ENCODE measurements at places on chromosomes 12 and 14.

DNA sequence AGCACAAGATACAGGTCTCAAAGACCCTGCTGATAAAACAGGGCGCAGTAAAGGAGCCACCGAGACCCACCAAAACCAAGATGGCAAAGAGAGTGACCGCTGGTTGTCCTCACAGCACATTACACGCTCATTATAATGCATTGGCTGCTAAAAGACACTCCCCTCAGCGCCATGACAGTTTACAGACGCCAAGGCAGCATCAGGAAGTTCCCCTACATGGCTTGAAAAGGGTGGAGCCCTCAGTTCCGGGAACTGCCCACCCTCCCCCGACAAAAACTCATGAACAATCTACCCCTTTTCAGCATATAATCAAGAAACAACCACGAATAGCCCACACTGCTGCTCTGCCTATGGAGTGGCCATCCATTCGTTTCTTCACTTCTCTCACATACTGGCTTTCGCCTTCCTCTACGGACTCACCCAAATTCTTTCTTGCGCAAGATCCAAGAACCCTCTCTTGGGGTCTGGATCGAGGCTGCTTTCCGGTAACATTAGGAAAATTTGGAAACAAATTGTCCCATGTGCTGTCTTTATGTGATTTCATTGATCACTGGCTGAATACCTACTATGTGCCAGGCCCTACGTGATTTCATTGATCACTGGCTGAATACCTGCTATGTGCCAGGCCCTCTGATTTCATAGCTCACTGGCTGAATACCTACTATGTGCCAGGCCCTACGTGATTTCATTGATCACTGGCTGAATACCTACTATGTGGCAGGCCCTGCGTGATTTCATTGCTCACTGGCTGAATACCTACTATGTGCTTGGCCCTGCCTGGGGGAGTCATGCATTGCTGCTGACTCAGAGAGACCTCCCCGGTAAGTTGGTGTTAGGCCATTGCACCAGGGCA is 126.4 kb downstream of the PIWIL1 start:
- no peak overlapping the region for H3K27ac ChIP-seq
- no peaks in the 10 kb centered on the region for H3K36me3 ChIP-seq
- no peaks in the 10 kb centered on the region for H3K4me1 ChIP-seq
- no peak for DNase-seq
- no peak overlapping the region for H3K4me3 ChIP-seq

DNA sequence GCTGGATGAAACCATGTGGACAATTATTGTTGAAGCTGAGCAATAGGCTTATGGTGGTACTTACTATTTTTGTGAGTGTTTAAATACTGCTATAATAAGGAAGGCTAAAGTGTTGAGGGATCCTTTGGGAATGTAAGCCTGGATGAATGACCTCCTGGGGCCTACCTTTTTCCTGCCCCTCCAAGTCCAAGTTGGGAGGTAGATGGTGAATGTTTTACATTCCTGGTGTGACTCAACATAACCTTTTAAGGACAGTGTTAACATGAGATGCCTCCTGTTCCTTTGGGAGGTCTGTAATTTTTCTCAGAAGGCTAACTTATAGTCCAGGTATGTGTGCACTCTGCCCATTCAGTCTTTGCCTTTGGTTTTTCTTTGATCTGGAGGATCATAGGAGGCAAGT is 315.9 kb downstream of the NRXN3 start:
- H3K4me1 ChIP-seq: no peaks in the 10 kb centered on the region
- DNase-seq: no peak
- peaks cover 11% of the 10 kb centered on the region for H3K27me3 ChIP-seq
- H3K36me3 ChIP-seq: no peaks in the 10 kb centered on the region
- H3K4me3 ChIP-seq: no peak overlapping the region

DNA sequence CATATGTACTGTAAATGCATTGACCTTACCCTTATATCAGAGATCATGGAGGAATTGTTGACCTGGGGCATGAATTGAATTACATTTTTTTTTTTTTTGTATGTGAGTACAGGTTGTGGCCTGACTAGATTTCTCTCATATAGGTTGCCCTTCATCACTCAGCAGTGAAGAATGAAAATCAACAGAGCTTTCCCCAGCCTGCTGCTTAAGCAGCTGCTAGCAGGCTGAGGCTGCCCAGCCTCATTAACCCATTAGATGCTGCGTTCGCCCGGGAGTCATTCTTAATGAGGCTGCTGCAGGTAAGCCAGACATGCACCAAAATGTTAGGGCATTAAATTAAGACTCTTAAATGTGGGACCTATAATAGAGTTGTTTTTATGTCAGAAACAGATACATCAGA is 236.0 kb downstream of the ETNK1 start:
- H3K4me1 ChIP-seq: no peaks in the 10 kb centered on the region
- H3K4me3 ChIP-seq: no peak overlapping the region
- no peaks in the 10 kb centered on the region for H3K36me3 ChIP-seq
- H3K27me3 ChIP-seq: peaks cover 14% of the 10 kb centered on the region
- no peak overlapping the region for H3K27ac ChIP-seq

DNA sequence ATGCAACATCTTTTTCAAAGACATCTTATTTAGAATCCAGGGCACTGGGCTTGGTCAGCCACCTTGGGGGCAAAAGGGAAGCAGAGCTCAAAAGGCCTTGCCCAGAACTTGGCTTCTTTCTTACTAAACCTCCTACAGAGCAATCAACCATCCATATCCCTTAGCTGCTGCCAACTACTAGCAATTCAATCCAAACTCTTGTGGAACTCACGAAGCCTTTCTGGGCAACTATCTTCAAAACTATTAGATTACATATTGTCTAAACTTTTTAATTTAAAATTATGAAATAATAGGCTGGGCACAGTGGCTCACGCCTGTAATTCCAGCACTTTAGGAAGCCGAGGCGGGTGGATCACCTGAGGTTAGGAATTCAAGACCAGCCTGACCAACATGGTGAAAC is 95.5 kb downstream of the PAWR start:
- no peaks in the 10 kb centered on the region for H3K4me1 ChIP-seq
- H3K27ac ChIP-seq: no peak overlapping the region
- H3K27me3 ChIP-seq: no peaks in the 10 kb centered on the region
- H3K4me3 ChIP-seq: no peak overlapping the region
- H3K36me3 ChIP-seq: no peaks in the 10 kb centered on the region

- no peak overlapping the region for H3K27ac ChIP-seq
- no peaks in the 10 kb centered on the region for H3K4me1 ChIP-seq
- DNase-seq: peak; percentile 72
- no peak overlapping the region for H3K4me3 ChIP-seq
- no peaks in the 10 kb centered on the region for H3K36me3 ChIP-seq
These were observed 98.2 kb downstream of the SNAPC1 start for GRCh38 chr14:61860294-61860918.

DNA sequence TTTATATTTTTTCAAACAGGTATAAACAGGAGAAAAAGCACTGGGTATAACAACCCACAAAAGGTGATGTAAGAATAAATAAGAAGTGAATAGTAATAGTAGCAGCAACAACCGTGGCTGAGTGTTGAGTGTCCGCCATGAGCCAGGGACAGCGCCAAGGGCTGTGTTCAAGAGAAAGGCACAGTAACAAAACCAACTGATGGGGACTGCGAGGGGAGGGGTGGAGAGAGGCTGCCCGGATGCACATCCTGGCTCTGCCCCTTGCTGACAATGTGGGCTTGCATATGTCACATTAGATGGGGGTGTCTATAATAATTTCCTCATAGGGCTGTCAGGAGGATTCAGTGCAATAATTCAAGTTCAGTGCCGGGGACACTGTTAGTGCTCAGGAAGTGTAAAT is 912.4 kb downstream of the VRK1 start:
- no peaks in the 10 kb centered on the region for H3K27me3 ChIP-seq
- H3K4me1 ChIP-seq: peaks cover 58% of the 10 kb centered on the region
- peak overlapping the region; percentile 92 for H3K27ac ChIP-seq
- H3K36me3 ChIP-seq: peaks cover under 1% of the 10 kb centered on the region
- H3K4me3 ChIP-seq: peak overlapping the region; percentile 93

DNA sequence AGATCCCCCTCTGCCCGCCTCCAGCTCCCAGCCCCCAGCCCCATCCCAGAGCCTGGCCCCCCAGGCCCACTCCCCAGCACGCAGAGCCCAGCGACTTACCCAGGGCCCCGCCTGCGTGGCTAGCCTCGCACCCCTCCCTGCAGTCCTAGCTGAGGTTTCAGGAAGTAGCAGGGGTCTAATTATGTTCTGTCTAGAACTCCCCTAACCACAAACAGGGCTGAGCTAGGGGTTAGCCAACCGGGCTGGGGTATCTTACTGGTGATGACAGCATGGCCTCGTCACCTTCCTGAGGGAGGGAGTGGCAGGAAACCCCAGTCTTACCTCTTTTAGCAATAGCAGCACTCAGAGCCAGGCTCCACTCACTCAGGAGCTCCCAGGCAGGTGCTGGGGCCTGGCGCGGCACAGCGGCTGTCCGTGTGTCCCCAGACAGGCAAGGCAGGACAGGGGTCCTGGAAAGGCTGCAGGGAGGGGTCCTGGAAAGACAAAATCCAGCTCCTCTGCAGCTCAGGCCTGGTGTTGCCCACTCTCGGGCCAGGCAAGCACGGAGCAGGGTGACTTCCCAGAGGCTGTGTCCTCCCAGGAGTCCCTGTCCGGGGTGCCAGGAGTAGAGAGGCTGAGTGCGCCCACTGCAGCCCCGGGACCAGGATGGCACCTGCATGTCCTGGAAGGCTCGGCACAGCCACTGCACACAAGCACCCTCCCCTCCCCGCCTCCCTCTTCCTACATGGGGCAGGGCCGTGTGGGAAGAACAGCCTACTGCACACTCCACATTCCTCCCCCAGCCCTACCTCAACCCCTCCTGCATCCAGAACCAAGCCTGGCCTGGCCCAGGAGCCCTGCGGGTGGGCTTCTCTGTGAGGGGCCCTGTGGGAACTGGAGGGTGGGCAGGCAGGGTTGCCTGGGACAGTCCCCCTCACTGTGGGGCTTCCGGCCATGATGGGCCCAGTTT is at the start of gene GPR132:
TSS of gene GPR132 (minus strand) at position 151 of the 949 bp plus-strand sequence. CDS start 10,010 bp downstream, outside the sequence.
- peak within 1 kb of the TSS; percentile 99 for H3K4me3 ChIP-seq
- H3K27me3 ChIP-seq: no peaks in the 10 kb centered on the region
- DNase-seq: peak; percentile 95
- H3K36me3 ChIP-seq: no peaks in the 10 kb centered on the region

DNA sequence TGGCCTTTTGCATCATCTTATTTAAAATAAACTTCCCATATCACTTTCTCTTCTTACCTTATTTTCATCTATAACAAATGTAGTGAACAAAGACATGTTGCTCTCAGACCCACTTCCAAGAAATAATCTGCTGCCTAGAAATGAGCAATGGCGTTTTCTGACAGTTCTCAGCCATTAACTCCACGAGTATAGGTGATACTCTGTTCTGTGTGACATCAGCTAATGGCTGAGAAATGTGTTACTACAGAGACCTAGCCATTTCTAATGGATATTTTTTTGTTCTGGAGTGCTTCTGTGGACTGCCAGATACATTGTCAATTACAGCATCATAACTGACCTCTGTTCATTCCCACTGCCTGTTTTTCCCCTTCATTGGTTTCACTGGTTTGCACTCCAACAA is 67.8 kb downstream of the CCDC59 start:
- DNase-seq: no peak
- no peaks in the 10 kb centered on the region for H3K4me1 ChIP-seq
- H3K27me3 ChIP-seq: no peaks in the 10 kb centered on the region
- no peaks in the 10 kb centered on the region for H3K36me3 ChIP-seq
- no peak overlapping the region for H3K4me3 ChIP-seq

GRCh38 chr14:91252871-91253794 is 8.6 kb upstream of the GPR68 start:
- no peaks in the 10 kb centered on the region for H3K27me3 ChIP-seq
- peaks cover 64% of the 10 kb centered on the region for H3K4me1 ChIP-seq
- peak overlapping the region; percentile 76 for H3K4me3 ChIP-seq
- DNase-seq: peak; percentile 72
- no peaks in the 10 kb centered on the region for H3K36me3 ChIP-seq

- DNase-seq: no peak
- peaks cover 4% of the 10 kb centered on the region for H3K4me1 ChIP-seq
- no peaks in the 10 kb centered on the region for H3K36me3 ChIP-seq
- H3K4me3 ChIP-seq: no peak overlapping the region
- no peak overlapping the region for H3K27ac ChIP-seq
These were observed 37.7 kb upstream of the DICER1 start for GRCh38 chr14:95195031-95195430.

GRCh38 chr14:62776300-62776699 is 269.0 kb downstream of the KCNH5 start:
- DNase-seq: no peak
- H3K27me3 ChIP-seq: no peaks in the 10 kb centered on the region
- H3K27ac ChIP-seq: no peak overlapping the region
- peaks cover 4% of the 10 kb centered on the region for H3K36me3 ChIP-seq

- H3K4me1 ChIP-seq: peaks cover 38% of the 10 kb centered on the region
- H3K27ac ChIP-seq: peak overlapping the region; percentile 59
- H3K4me3 ChIP-seq: no peak overlapping the region
- no peak for DNase-seq
These were observed 2.8 kb upstream of the TMEM229B start for GRCh38 chr14:67491285-67491684.

GRCh38 chr12:12701457-12701856 is 5.5 kb upstream of the GPR19 start:
- DNase-seq: no peak
- H3K36me3 ChIP-seq: no peaks in the 10 kb centered on the region
- H3K27ac ChIP-seq: no peak overlapping the region

- DNase-seq: no peak
- H3K36me3 ChIP-seq: no peaks in the 10 kb centered on the region
- H3K4me3 ChIP-seq: no peak overlapping the region
- H3K27ac ChIP-seq: no peak overlapping the region
- no peaks in the 10 kb centered on the region for H3K4me1 ChIP-seq
These were observed 79.7 kb downstream of the EML1 start for GRCh38 chr14:99872786-99873440.

- H3K4me3 ChIP-seq: no peak overlapping the region
- no peaks in the 10 kb centered on the region for H3K27me3 ChIP-seq
- no peak overlapping the region for H3K27ac ChIP-seq
- no peaks in the 10 kb centered on the region for H3K4me1 ChIP-seq
- DNase-seq: no peak
These were observed 164.2 kb downstream of the SSPN start for GRCh38 chr12:26359576-26359975.

DNA sequence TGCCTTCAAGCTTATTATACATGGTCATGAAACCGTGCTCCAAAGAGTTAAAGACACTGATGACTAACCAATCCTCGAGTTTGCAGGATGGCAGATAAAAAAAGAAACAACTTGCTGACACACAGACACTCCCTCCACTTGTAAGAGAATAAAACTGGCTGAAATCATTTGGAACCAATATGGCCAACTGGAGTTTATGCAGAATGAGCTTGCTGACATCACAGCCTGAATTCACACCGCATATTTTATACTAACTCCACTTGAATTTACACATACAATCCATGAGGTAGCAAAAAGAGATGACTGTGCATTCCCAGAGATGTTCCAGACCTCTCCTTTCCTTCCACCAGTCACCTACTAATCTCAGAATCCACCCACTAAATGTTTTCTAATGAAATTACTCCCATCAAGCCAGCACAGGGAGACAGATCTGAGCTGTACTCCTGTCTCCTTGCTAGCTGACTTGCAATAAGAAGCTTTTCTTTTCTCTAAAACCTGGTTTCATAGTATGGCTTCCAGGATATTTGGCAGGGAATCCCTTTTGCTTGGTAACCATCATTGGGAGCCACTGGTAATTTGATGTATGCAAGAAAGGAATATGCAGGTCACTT is 15.8 kb upstream of the PTPRR start:
- H3K36me3 ChIP-seq: no peaks in the 10 kb centered on the region
- H3K4me1 ChIP-seq: no peaks in the 10 kb centered on the region
- H3K27ac ChIP-seq: no peak overlapping the region
- H3K27me3 ChIP-seq: no peaks in the 10 kb centered on the region
- H3K4me3 ChIP-seq: no peak overlapping the region
